ENCODE measurements at places on chromosomes 11 and 22.

- DNase-seq = no peak
These were observed 81.5 kb downstream of the GRK3 start for GRCh38 chr22:25645964-25646363.

DNA sequence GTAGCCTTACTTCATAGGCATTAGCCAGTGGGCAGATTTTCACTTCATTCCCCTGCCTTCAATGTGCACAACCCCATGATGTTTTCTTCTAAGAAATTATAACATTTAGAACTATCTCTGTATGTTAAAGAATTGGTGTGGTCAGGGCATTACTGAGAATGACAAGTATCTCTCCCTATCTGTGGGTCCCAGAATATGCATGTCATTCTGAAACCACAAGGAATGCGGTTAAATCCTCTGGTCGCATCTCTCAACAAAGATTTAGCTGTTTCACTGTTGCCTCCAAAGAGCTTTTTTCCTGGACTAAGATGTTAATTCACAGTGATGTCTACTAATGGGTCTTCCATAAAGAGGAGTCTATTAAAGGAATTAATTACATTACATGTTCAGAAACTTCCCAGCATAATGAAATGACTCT is 62.7 kb downstream of the LIF start:
- DNase-seq = no peak

DNA sequence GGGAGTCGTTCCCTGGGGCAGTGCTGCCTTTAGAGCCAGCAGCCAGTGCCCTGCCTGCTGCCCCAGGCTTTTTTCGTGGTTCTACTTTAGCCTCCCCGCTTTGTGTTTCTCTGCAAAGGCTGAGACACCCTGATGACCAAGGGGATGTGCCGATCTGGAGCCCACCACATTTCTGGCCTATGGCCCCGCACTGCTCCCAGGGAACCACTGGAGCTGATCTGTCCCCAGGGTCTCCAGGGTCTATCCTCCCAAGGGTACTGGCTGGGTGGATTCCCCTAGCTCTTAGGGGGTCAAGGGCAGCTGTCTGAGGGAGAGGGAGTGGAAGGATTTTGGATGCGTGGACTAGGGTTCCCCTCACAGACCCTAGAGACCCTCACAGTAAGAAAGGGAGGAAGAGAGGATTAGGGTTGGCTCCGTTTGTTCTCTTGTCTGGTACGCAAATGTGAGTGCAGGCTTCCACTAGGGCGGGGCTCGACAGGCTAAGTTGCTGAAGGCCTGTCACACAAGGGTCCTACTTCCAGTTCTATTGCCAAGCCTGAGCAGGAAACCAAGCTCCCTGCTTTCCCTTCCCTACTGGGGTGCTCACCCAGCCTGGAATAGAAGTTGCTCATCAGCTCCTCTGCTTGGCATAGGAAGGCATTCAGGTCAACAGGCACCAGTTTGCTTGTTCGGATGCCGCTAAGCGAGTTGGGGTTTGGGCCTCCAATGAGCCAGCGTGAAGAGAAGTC is 19.3 kb downstream of the TREH start:
- no peak for DNase-seq

- DNase-seq = no peak
These were observed 27.9 kb downstream of the PRMT3 start for GRCh38 chr11:20415432-20415831.

- DNase-seq = no peak
These were observed 111.0 kb upstream of the APOA1 start for GRCh38 chr11:116948391-116948790.

DNA sequence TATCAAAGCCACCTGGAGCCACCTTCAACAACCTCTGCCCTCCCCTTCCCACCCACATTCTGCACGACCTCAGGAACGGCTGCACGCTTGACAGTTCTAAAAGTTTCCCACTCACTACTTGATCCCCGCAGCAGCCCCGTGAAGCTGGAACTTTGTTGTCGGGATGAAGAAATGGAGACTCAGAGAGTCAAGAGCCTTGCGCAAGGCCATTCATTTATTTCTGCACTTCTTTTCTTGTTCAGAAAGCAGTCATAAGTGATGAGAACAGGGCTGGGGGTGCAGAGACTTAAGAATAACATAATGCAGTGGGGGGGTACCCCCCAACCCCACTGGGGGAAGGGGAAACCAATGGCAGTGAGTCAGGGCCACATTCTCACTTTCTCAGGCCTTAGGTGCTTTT is 2.2 kb upstream of the ZFTA start:
- no peak for DNase-seq

DNA sequence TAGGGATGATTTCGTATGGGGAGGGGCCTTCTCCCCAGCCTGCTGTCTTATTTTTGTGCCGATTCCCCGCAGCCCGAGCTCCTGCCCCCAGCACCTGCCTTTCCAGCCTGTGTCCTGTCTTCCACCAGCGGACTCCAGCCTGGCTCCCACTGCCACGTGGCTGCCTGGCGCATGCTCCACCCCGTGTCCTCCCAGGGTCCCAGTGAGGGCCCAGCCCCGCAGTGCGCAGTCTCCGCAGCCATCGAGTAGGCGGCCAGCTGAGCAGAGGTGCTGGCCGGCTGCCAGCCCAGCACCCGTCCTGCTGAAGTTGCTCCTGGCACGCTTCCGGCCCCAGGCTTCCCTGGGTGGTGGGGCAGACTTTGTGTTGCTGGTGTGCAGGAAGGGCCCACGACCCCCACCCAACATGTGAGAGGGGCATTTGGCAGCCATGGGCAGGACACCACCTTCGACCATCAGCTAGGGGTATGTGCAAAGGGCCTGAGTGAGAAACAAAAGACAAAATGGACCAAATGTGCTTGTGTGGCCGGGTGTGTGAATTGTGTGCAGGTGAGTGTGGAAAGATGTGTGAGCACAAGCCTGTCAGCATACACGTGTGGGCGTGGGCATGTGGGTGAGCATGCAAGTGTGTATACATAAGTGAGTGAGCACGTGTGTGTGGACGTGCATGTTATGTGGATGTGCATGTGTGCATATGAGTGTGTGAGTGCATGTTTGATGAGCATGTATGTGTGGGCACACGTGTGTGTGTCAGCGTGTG is 55.9 kb downstream of the RTN4R start:
- DNase-seq = no peak

DNA sequence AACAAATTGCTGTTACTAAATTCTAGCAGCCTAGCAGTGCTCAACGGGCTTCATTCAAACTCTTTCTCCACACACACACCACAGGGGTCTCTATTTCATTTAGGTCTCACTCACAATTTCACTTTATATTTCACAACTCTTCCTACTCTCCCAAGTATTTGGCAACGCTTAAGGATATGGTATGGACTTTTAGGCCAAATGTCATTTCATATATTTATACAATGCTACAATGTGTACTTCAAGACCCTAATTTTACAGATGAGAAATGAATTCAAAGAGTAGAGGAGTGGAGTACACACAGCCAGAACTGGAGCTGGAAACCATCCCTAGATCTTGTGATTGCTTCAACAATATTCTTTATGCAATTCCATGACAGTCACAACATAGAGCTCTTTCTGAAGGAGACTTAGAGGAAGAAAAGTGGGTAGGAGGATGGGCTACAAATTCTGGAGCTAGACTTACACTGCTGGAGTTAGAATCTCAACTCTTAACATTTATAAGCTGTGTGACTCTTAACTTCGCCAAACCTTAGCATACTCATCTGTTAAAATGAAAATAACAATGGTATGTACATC is 2.5 kb upstream of the MS4A13 start:
- no peak for DNase-seq

DNA sequence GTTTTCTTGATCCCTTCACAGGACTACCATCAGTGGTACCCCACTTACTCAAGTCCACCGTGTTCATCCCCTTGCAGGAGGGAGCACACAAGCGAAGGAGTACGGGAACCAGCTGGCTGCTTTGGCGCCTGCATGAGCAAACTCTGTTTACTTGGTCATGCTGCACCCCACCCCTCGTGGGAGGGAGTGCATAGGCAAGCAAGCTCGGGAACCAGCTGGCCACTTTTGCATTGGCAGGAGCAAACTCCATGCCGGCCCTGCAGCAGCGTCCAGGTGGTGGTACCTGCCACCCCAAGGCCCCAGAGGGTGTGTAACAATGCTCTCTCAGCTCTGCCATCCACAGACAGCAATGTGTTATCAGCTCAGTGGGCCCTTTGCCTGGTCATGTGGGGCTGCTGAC is 737.8 kb downstream of the FAM181B start:
- no peak for DNase-seq

DNA sequence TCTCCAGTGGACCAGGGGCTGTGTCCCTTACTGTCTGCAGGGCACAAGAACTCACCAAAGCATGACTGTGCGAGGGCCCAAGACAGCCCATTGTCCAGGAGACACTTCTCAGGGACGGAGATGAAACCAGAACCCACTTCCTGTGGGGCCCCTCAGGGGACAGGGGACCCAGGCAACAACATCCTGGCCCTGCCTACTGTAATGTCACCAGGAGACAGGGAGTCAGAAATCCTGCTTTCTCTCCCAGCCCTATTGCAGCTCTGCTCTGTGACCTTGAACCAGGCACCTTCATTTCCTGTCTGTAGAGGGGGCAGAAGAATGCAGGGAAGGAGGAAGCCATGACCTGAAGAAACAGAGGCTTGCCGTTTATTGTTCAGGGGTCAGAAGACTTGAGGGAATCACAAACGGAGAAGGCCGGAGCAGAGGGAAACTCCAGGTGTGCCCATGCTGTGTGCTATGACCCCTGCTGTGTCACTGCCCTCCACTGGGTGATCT is 98.0 kb downstream of the NAT10 start:
- no peak for DNase-seq

- no peak for DNase-seq
These were observed 5.1 kb downstream of the PRDM10 start for GRCh38 chr11:129997513-129997912.

- no peak for DNase-seq
These were observed 40.5 kb downstream of the ARHGAP1 start for GRCh38 chr11:46659908-46660307.

GRCh38 chr11:60887556-60887955 is 18.8 kb downstream of the PRPF19 start:
- DNase-seq = no peak

- no peak for DNase-seq
These were observed 24.1 kb upstream of the CELSR1 start for GRCh38 chr22:46561435-46561905.

DNA sequence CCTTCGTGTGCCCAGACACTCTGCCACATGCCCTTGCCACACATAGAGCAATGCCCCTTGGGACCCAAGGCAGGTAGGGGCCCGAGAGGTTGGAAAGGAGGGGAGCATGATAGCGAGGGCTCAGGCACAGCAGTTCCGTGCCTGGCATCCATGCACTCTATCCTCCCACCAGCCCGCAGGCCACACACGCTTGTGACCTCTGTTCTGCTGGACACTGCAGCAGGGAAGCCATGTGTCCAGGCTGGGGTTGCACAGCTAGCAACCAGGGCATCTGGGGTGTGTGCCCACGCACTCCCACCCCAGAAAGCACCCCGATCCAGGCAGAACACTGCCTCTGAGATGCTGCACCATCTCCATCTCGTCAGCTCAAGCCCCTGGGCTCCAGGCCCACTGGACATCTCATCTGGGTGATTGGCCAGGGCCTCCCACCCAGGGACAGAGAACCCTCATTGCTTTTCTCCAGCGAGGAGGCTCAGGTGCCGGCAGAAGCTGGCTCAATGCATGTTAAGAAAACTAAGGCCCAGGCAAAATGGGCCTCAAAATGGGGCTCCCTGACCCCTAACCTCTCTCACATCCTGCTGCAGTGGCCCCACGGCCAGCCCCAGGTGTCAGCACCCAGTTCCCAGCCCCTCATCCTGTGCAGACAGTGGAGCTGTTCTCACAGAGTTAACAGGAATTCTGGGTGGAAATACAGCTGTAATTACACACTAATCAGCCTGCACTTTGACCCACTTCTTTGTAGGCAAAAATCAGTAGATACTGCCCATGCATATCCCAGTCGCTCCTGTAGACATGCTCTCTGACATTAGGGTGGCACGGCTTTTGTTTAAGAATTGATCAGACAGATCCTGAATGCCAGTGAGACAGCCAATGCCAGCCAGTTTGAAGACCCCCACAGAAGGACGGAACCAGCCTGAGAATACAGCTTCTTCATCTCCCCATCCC is 173.9 kb upstream of the B3GAT1 start:
- no peak for DNase-seq

All from thoracic aorta (tissue), 2 donors.